Coronary artery (tissue), 2 donors: ENCODE measurements at places on chromosomes 6 and 20.
A peak's percentile ranks its signal among the peaks of the same experiment; 100 is the strongest.

GRCh38 chr20:7113577-7114466 is 346.3 kb downstream of the BMP2 start:
- no peak for DNase-seq

- no peak for DNase-seq
Observed at GRCh38 chr6:6596529-6597328, 8.2 kb downstream of the LY86 start.

GRCh38 chr6:72788188-72788587 is 166.3 kb downstream of the KCNQ5 start:
- DNase-seq, result no peak

GRCh38 chr20:24612799-24613775 is 143.7 kb downstream of the SYNDIG1 start:
- DNase-seq, result no peak

DNA sequence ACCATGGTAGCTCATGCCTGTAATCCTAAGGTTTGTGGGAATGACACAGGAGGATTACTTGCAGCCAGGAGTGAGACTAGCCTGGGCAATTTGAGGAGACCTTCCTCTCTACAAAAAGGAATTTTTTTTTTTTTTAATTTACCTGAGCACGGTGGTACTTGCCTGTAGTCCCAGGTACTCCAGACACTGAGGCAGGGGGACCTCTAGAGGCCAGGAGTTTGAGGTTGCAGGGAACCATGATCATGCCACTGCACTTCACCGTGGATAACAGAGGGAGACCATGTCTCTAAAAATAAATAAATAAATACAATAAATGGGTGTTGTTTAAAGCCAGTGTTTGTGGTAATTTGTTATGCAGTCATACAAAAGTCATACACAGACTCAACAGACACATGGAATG is 2.4 kb upstream of the HLA-F start:
- DNase-seq, result no peak

GRCh38 chr6:149683256-149683859 is 34.5 kb downstream of the LATS1 start:
- DNase-seq, result no peak

GRCh38 chr6:87700397-87701343 is 1.4 kb downstream of the AKIRIN2 start:
- DNase-seq, result no peak

DNA sequence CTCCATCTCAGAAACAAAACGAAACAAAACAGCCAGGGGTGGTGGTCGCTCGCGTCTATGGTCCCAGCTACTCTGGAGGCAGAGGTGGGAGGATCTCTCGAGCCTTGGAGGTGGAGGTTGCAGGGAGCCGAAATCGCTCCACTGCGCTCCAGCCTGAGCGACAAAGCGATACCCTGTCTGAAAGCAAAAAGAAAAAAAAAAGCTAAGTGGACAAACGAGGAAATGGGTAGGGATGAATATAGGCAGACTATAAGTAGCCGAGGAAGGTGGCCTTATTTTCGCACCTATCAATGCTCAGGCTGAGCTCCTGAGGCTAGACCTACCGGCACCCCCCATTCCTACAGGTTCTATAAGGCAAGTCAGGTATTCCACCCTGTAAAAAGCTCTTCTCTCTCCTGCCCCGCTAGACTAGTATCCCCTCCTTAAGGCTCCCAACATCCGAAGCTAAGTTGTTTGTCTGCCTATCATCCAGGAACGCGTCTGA is 650 bp upstream of the CASP8AP2 start:
- no peak for DNase-seq

GRCh38 chr6:11634948-11635347 is 97.4 kb downstream of the TMEM170B start:
- DNase-seq, result no peak

- no peak for DNase-seq
Observed at GRCh38 chr6:30334075-30334783, 7.5 kb downstream of the TRIM39 start.

- no peak for DNase-seq
Observed at GRCh38 chr6:15246666-15247499, 1.0 kb downstream of the JARID2 start.

GRCh38 chr6:162603231-162604015 is 124.1 kb downstream of the PRKN start:
- no peak for DNase-seq

DNA sequence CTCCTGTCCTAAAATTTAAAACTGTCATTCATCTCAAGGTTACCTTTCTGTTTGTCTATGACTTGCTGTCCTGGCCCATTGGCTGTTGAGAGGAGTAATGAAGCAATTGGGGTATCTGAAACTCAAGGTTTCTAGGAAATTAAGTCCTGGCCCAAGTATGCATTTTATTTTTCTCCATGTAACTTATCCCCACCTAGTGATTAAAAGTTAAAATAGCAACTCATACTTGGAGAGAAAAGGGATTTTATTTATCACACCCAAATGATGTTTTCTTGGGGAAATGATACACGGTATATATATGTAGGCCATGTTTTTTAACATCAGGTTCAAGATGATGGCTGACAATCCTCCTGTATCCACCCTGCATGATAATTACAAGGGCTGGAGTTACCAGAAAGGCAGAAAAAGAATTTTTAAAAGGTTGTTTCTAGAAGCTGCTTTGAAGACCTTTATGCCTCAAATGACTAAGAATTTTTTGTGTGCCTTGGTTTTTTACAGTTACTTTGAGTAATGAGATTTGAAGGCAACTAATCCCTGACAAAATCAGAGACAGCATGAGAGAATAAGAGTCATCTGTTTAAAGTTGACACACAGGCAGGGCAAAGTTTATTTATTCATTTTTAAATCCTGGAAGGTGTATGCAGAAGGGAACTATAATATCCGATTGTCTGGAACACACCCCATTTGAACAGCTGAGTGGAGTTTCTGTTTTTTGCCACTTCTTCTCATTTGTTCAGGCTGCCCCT is 28.9 kb upstream of the C6orf58 start:
- no peak for DNase-seq

DNA sequence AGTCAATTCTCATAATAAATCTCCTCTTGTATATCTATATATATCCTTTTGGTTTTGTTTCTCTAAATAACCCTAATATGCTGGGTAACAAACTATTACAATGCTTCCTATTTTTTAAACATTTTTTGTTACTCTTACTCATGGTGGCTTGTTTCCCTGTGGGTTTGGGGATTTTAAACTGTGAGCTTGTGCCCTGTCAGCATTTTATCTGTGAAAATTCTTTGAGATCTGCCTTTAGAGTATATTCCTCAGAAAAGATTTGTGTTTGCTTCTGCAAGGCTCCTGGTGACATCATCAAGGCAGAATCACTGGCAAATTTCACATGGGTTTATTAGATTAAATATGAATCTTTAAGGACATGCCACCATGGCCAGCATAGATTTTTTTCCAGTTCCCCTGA is 273.6 kb downstream of the LRFN2 start:
- no peak for DNase-seq

- no peak for DNase-seq
Observed at GRCh38 chr6:137666202-137666774, 172.1 kb upstream of the OLIG3 start.

DNA sequence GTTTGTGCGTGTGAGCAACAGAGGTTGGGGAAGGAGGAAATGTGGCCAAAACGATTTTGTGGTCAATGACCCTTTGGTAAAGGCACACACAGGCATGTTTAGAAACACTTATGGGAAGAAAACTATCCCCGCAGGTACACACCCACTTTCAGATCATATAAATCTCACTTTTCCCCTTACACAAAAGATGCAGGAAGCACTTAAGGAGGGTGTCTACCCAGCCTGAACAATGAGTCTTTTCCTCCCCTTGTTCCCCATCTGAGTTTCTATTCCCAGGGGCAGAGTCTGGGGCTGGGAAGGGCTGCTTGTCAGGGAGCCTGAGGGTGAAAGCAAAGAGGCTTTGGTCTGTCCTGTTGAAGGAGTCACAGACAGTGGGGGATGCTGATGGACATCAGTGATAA is 193.2 kb upstream of the SALL4 start:
- no peak for DNase-seq

DNA sequence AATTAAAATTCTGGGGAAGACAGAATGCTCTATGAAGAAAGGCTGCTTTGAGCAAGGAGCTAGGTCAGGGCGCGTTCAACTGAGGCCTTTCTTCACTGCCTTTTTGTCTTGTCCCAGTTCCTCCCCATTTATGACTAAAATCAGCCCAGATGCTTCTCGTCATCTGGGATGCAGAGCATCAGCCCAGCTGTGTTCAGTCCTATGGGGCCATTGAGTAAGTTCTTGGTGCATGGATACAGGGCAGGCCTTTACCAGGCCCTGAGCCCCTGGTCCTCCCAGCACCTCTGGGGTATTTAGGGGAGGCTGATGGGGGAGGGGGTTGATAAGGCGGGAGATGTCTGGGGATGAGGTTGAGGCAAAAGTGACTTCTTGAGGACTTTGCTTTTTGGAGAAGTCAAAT is 55.7 kb downstream of the PTPN1 start:
- DNase-seq, result no peak

DNA sequence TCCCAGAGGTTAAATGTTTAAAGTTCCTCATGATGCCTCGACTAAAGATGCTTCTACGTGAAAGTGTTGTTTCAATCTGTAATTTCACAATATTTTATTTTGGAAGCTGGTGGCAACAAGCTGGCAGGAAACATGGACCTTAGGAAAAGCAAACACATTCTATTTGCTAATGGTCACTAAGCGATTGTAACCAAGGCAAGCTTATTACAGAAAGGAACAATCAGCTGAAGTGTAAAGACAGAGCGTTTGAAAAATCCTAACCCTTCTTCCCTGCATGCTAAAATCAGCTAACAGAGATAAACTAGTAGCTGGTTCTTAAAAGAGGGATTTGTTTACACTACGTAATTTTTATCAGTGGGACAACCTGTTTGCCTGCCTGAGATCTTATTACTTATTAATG is 50.0 kb downstream of the IL20RA start:
- DNase-seq, result no peak

DNA sequence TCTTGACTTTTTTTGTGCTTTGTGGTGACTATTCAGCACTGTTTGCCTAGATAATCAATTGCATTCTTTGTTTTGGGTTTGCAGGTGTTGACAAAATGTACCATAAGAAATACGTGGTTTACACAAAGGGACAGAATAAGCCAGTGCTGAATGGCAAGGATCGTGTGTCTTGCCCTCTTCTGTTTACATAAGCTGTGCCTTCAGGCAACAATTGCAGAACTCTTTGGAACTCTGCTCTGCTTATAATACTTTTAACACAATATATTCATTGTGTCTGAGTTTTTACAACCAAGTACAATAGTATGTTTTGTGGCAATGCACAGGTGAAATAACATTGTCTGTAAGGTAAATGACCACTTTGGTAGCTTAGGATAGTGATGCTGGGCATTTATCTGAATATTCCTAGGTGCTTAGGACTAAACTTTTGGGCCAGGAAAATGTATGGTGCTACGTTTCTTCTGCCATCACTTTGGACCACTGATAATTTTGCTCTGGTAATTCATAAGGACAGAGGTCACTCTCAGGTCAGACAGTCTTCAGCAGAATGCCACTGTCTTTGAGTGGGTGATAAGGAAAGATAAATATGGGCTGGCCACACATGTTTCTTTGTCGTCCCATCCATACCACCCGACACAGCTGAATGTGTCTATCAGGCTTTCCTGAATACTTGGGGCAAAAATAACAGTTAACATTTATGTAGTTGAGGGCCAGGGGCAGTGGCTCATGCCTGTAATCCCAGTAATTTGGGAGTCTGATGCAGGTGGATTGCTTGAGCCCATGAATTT is 344.6 kb upstream of the IMPG1 start:
- DNase-seq, result no peak

DNA sequence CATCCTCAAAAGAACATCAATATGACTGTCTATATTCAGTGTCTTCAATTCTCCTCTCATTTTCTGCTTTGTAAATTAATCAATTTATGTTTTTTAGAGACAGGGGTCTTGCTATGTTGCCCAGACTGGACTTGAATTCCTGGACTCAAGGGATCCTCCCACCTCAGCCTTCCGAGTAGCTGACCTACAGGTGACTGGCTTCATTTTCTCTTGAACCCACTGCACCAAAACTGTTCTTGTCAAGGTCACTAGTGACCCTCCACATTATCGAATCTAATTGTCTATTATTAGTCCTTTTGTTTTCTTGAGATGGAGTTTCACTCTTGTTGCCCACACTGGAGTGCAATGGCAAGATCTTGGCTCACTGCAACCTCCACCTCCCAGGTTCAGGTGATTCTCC is 3.7 kb downstream of the DNAAF9 start:
- no peak for DNase-seq

- no peak for DNase-seq
Observed at GRCh38 chr6:34059136-34059731, 86.7 kb downstream of the GRM4 start.

DNA sequence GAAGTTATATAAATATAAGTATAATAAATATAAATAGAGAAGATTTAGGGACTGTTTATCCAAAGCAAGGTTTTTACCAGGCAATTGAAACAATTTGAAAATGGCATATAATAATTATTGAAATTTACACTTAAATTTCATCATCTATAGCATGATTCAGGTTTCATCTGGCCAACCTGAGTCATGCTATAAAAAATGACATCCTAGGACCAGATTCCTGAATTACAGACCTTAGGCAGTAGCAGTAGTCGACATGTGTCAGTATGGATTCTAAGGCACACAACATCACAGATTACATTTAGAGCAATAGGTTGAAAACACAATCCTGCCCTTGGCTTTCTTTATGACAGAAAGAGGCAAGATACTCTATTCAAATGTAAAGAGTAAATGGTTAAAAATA is 592.3 kb downstream of the PHF3 start:
- no peak for DNase-seq

- DNase-seq, result peak; percentile 77
Observed at GRCh38 chr6:155495011-155495768, 39.6 kb upstream of the NOX3 start.

DNA sequence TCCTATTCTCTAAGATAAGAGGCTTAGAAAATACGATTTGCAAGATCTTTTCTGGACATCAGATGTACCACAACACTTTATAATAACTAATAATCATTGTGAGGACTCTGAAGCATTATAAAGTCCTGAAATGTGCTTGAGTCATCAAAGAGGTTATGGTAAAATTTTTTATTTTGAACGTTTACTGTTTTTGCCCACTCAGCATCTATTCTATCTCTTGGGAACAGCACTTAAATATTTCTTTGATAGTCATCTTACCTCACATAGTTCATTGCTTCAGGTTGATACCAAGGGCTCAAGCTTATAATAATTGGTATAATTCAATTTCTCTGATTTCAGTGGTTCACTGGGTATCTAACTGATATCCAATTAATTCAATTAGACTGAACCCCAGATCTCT is 700.5 kb downstream of the KHDRBS2 start:
- DNase-seq, result no peak

- DNase-seq, result no peak
Observed at GRCh38 chr6:146542881-146543210, 787 bp upstream of the RAB32 start.

DNA sequence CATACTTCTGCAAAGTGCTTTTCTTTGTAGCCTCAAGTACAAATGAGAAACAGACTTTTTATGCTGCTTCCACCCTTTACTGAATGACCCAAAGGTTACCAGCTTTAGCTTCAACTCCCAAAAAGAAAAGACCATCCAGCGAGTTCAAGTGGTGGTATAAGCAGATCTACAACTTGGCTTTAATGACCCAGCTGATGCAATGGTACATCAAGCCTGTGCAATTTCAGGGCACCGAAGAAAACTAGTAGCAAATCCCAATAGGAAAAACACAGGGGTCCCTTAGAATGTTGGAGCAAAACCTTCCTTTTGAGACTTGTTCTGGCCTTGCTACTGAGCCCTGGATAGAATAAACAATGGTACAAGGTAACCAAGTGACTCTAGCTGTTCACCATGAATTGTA is 33.8 kb downstream of the STX7 start:
- DNase-seq, result no peak
